Neuronal stem cell (in vitro differentiated cells): ENCODE measurements at places on chromosomes 12 and 14.

- DNase-seq: no peak
These were observed 22.7 kb downstream of the TRAFD1 start for GRCh38 chr12:112148031-112148513.

DNA sequence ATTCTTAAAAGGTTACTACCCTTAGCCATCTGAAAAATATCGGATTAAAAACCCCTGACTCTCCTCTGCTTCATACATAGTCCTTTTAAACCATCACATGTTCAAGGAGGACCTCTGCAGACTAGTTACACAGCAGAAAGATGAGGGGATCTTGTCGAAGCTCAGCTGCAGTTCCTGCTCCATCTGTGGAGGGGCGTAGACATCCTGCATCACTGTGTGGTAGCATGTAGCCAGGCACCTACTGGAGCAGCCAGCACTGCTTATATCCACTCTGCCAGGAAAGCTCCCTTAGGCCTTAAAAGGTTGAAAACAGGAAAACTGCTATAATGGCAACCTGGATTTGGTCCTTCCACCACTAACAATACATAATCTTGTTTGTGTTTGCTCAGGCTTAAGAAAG is 57.6 kb upstream of the STRN3 start:
- no peak for DNase-seq

GRCh38 chr12:124715121-124715990 is 147.9 kb upstream of the NCOR2 start:
- DNase-seq: no peak

GRCh38 chr12:28859551-28859950 is 289.5 kb upstream of the FAR2 start:
- DNase-seq: no peak

GRCh38 chr12:45220363-45220931 is 4.6 kb downstream of the ANO6 start:
- no peak for DNase-seq

DNA sequence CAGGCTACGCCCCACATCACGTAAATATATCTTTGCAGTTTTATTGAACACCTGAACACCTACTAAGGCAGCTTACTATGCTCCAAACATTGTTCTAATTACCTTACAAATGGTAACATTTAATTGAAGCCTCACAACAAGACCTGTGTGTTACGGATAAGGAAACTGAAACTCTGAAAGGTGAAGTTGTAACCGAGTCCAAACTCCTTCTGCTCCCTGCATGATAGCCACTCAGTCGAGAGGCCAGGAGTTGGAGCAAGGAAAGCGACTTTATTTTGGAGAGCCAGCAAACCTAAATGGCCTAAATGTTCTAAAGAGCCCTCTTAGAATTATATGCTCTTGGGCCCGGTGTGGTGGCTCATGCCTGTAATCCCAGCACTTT is 12.6 kb upstream of the TRPV4 start:
- no peak for DNase-seq

- DNase-seq: no peak
These were observed 35.5 kb upstream of the RERG start for GRCh38 chr12:15256761-15257160.

DNA sequence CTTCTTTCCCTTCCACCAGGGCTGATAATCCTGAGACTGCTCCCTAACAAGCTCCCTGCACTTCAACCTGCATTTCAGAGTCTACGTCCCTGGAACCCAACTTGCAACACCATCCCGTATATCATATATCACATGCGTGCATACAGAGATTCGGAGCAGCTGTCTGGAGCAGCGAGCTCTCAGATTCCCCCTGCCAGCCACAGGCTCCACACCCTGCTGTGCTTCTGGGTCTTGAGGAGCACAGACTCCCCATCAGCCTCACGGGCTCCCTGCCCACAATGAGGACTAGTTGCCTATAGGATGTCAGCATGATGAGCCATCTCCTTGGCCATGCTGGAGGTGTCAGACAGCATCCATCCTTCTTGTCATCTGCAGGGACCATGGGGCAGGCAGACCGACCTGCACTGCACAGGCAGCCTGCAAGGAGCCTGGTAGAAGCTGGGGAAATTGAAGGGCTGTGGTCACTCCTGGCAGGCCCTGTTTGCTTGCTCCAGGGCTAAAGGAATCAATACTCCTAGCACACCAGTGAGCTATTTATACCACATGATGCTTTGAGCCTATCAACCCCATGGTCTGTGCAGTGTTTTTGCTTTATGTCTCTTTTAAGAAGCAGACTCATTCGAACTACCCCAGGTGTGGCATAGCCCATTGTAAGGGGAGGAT is 19.6 kb upstream of the HDAC7 start:
- DNase-seq: no peak

GRCh38 chr12:108568338-108569154 is 6.2 kb downstream of the ISCU start:
- no peak for DNase-seq

GRCh38 chr14:49975276-49975675 is 82.4 kb downstream of the ARF6 start:
- no peak for DNase-seq

- no peak for DNase-seq
These were observed 7.3 kb upstream of the INF2 start for GRCh38 chr14:104682107-104682593.

DNA sequence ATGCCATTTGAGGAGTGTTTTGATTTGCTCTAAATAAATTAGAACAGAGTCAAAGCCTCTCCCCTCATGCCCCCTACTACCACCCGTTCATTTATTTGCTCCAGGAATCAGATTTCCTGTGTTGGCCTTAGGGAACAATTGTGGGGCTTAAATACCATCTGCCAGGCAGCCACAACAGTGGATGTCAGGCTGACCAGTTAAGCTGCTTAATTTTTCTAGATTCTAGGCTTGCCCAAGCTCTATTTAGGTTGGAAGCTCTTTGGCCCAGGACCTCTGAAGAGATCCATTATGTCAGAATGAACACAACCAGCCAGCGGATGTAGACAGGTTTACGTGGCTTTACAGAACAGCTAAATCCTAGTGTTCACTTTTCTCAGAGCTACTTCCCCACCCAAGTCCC is 1.0 kb upstream of the TIMELESS start:
- DNase-seq: no peak

DNA sequence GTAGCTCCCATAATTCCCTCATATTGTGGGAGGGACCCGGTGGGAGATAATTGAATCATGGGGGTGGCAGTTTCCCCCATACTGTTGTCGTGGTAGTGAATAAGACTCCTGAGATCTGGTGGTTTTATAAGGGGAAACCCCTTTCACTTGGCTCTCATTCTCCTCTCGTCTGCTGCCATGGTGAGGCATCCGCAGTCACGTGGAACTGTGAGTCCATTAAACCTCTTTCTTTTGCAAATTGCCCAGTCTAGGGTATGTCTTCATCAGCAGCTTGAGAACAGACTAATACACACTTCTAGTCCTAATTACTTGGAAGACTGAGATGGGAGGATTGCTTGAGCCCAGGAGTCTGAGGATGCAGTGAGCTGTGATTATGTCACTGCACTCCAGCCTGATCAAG is 64.4 kb downstream of the TMX1 start:
- no peak for DNase-seq

GRCh38 chr12:83739607-83740006 is 1052.9 kb downstream of the TMTC2 start:
- no peak for DNase-seq

GRCh38 chr12:106307181-106307580 is 4.6 kb downstream of the TCP11L2 start:
- DNase-seq: no peak

GRCh38 chr14:65470404-65470880 is 57.9 kb downstream of the FUT8 start:
- no peak for DNase-seq

- peak; percentile 43 for DNase-seq
These were observed 20.4 kb downstream of the NINJ2 start for GRCh38 chr12:642633-643474.

- no peak for DNase-seq
These were observed 41.6 kb downstream of the DEGS2 start for GRCh38 chr14:100117633-100118395.

- DNase-seq: no peak
These were observed 59.7 kb downstream of the RASSF3 start for GRCh38 chr12:64670019-64670418.

- no peak for DNase-seq
These were observed 9.8 kb downstream of the CCER1 start for GRCh38 chr12:90945070-90945649.

DNA sequence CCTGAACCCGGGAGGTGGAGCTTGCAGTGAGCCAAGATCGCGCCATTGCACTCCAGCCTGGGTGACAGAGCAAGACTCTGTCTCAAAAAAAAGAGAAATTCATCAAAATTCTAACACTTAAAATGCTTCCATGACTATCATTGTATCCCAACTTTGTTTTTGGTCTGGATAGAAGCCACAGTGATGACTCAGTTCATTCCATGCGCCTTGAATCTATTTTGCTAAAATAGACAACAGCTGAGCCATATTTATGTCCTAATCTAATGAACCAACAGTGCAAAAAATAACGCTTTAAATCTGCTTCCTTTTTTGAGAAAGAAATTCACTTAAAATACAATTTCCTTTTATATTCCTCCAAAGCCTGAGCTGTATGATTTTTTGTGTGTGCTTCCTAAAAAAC is 23.2 kb upstream of the BICD1 start:
- DNase-seq: no peak

GRCh38 chr14:95101736-95102679 is 55.3 kb downstream of the DICER1 start:
- DNase-seq: no peak

- DNase-seq: no peak
These were observed 17.9 kb downstream of the WASHC3 start for GRCh38 chr12:102043928-102044327.

DNA sequence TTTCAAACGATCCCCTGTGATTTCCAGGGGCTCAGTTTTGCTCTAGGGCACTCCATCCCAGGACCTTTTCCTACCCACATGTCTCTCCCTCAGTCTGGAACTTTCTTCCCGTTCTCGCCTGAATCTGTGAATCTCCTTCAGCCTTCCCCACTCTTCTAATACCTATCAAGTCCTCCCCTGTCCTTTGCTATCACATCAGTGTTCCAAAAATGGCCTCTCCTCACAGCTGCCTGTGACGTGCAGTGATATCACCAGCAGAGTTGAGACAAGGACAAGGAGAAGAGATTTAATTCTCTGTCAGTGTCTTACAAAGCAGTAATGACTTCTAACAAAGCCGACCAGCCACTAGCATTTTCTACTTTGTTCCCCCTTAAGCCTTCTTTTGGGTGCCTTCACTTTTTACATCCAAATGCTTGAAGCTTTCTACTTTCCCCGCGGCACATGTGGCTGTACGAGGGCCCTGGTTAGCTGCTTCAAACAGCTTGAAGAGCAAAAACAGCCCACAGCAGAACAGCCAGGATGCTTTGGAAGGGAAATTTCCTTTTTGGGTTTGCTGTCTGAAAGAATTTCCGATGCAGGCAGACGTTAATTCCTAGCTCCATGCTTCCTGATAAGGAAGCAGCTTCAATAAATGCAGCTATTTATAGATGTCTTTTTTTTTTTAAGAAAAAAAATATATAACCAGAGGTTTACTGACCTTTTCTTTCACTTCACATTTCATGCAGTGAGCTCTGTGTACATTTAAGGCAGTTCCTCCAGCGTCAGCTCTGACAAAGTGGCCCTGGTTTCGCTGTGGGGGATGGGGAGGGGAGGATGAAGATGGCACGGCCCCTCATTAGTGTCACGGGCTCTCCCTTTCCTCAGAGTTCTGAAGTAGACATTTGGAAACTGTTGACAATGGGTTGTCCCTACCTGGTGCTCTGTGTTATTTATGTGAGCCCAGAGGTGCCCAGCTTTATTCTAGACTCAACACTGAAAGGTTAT is 109.3 kb downstream of the ETV6 start:
- DNase-seq: peak; percentile 9

DNA sequence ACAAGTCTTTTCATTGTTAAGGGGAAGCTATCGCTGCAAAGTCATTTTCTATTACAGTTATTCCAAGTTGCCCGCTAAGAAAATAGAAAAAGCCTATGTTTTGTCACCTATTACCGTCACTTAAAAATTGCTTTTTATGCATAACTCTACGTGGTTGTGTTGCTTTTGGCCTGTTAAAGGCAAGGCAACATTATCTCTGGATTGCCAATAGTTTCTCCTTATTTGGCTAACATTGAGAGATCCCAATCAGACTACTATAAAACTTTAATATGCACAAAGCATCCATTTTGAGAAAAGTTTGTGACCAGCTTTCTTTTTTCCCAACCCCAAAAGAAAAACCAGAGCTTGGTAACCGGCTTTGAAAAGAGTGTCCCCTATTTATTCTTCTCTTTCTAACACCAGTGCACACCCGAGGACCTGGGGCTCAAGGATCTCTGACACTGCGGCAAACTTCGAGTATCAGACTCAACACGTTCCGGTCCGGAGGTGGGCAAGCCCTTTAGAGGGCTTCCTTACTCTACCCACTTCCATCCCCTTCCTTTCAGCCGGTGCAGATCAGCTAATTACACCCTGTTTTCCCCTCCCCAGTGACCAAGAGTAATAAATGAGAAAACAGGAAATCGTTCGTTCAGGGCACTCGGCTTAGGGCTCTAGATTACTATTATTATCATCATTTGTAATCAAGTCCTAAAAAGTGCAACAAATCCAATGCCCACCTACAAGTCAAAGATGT is 1.2 kb downstream of the PPP1R12A start:
- DNase-seq: peak; percentile 15

- DNase-seq: no peak
These were observed 37.0 kb upstream of the HMGA2 start for GRCh38 chr12:65787056-65787865.

DNA sequence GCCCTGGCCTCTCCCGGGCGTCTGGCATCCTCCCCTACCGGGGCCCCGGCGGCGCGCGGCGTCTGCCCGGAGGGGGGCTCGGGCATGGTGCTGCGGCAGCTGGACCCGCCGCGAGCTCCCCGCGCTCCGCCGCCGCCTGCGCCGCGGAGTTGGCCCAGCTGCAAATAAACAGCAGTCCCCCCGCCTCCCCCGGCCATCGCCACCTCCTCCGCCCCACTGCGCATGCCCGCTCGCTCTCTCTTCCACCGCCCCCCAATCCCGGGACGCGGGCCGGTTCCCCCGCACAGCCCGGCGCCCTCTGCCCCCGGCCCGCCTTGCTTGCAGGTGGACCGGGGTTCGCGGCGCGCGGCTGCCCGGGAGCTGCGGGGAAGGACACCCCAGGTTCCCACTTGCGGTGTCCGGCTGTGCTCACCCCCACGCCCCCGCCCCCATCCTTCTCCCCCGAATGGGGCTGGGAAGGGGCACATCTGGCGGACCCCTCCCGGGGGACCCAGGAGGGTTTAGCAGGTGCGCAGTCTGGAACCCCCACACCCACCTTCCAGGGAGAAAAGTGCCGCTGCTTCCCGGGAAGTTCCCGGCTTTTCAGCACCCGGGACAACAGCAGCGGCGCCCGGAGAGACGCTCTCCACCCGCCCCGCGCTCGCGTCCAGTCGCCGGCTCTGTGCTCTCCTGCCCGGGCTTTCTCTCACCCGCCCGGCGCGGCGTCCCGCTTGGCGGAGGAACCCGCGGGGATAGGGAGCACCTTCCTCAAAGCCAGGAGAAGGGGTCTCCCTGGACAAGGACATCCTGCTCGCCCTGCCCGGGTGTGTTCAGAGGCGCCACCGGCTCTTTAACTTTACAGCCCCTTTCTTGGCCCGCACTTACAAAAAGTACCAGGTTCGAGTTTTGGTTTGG is at the start of gene TMTC1:
Gene TMTC1, minus strand, starts transcription at position 170 of the 894 bp plus-strand sequence. CDS start 191 bp downstream, outside the sequence.
- DNase-seq: peak; percentile 80
